Testis (tissue), 5 donors: ENCODE measurements at places on chromosomes 2 and 18. TPM values are rescaled to one million over a fixed set of nuclear protein-coding genes. Genes with fewer than 3 reads are reported as not detected.

The TNFAIP6 gene
- polyA plus RNA-seq: 26.1 TPM

- DNase-seq: peak; percentile 59
These were observed 312.0 kb downstream of the CELF4 start for GRCh38 chr18:37253394-37254235.

The SCYGR4 gene
- polyA plus RNA-seq: not detected

DNA sequence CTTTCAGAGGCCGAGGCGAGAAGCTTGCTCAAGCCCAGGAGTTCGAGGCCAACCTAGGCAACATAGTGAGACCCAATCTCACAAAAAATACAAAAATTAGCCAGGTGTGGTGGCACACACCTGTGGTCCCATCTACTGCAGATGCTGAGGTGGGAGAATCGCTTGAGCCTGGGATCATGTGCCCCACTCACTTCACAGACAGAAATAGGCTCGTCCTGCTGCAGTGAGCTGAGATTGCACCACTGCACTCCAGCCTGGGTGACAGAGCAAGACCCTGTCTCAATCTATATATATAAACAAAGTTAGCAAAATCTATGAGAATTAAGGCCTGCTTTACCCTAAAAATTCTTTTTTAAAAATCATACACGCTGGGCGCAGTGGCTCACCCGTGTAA lies 50.8 kb downstream of the TEX44 start:
- DNase-seq: no peak

The SETBP1 gene
- polyA plus RNA-seq: 6.2 TPM

DNA sequence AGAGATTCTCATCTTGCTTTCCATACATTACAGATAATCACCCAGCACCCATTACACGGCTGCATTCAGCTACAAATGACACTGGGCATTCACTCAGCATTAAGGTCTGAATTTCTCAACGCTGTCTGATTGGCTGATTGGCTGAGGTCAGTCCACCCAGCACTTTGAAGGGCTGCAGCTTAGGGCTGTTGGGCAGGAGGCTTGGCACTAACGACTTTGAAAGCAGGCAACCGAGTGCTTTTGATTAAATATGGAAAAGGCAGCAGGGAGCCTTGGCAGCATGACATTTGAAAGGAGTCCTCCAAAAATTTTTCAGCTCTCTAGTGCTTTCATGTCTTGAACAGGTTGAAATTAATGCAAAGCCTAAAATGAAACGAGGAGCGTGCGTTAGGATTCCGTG lies 253.0 kb downstream of the DCDC2C start:
- DNase-seq: no peak

DNA sequence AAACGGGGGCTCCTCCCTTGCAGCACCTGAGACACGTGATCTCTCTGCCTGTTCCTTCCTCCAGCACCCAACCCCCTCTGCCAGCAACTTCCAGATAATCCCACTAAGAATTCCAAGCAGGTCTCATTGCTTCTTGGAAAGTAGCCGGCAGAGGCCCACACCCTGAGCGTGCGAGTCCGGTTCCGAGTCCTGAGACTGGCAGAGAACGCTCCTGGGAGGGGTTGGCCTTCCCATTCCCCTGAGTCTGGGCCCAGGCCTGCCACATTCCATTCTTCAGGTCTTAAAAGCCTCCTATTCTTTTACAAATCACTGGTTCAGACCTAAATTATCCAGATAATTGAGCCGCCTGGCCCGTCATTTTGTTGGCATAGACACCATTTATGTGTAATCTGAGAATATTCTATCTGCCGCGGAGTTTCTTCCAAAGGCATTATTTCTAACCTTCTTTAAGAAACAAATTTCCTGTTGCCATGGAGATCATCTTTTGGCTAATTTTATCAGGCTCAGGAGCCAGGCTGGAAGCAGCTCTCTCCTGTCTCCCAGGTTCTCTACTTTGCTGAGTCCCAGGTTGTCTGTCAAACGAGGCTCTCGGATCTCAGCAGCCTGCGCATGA lies 165.4 kb downstream of the MYCN start:
- no peak for DNase-seq

DNA sequence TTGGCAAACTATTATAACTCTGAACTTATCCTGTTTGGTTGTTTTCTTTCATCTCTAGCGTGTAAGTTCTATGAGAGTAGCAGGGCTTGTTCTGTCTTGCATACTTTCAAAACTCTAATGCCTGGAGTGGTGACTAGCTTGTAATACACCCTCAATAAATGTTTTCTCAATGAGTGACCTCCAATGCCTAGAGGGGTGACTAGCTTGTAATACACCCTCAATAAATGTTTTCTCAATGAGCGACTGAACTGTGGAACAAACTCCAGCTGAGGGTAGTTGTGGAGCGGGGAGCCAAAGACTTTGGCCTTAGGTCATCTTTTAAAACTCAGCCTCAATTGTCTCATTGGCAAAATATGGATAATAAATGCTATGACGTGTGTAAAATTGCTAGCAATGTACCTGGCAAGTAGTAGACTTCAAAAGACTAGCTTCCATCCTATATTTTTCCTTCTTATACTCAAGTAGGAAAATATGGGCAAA lies 1.8 kb downstream of the GPD2 start:
- no peak for DNase-seq

- DNase-seq: no peak
These were observed 280.0 kb upstream of the RAB12 start for GRCh38 chr18:8329186-8329771.

DNA sequence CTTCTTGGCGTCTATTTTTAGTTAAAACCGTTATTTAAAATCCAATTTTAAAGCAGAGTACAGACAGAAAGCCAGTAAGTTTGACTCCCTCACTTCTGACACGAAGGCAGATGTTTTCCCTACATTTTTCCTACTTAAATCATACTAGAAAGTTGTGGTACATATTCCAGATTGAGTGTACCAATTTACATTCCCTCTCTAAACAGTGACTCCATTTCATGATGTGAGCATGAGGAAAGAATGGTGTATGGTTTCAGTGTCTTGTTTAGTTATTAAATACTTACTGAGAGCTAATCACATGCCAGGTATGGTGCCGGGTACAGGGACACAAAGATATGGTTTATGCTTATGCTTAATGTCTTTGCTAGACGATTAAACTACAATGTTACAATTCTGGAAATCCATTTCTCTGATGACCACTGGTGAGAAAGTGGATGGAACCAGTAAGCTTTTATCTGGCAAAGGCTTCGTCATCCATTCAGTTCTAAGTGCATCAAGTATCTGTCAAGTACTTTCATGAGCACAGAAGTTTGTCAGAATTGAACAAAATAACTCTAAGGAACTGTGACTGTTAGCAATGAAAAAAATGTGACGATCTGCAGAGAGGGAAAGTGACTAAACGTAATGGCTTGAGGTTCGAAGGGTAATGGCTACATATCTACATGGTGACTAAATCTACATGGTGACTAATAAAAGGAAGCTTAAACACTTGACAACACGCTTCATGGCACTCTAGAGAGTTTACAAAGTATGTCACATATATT lies 25.7 kb downstream of the MAP4K3 start:
- no peak for DNase-seq

The SLC30A3 gene
- polyA plus RNA-seq: 111 TPM

- no peak for DNase-seq
These were observed 24.8 kb downstream of the ESCO1 start for GRCh38 chr18:21575656-21576055.

The SLC4A3 gene
- polyA plus RNA-seq: 15.1 TPM

The HOXD12 gene
- polyA plus RNA-seq: not detected

The STK17B gene
- 18.1 TPM for polyA plus RNA-seq
